ENCODE measurements at places on chromosomes 5 and 9.

DNA sequence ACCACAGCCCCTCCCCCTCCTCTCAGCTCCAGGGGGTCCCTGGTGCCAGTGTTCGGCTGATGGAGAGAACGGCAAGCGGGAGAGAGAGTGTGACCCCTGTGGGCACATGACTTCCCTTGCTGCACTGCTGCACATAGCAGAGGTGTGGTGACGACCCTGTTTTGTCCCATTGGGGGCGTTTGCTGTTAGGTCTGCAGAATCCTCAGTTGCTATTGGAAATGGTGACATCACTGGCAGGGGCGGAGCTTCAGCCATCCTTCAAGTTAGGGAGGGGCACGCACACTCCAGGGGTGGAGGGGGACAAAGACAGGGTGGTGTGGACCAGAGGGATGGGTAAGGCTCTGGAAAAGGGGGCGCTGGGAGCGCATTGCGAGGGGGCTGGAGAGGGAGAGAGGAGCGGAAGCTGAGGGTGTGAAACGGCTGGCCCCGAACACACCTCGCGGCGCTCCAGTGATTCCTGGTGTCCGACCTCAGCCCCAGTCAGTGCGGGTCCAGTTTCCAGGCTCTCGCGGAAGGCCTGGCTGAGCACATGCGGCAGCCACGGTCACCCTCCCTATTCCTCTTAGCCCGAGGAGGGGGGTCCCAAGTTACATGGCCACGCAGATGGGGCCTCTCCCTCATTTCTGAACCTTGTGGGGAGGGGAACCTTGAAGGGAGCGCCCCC lies 764 bp upstream of the GRIN1 start:
- DNase-seq: no peak

GRCh38 chr5:179802950-179803562 lies 3.6 kb downstream of the MGAT4B start:
- no peak for DNase-seq

DNA sequence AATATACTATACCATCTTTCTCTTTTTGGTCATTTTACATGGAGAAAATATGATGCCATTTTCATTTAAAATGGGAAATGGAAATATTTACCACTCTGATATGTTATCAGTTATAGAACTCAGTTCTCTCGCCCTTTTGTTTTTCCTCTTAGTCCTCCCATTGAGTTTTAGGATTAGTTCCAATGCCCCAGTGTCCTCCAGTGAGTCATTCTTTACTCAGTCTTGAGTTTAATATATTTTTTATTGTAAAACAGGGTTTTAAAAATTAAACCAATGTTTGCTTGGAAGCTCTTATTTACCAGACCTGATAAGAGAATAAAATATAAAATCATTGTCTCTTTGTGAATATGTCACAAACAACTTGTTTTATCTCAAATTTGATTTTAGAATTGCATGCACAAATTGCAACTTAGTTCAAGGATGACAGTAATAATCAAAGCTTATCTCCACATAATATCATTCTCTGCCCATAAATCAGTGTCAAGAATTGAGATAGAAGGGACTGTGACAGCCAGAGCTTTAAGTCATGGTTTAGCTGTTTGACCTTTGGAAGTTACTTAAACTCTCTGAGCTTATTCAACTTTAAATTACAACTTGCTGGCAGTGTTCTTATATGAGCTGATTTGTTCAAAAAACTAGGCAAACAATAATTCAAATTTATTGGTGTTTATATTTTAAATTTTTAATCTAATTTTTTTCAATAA lies 166.4 kb downstream of the PAM start:
- DNase-seq: no peak

- no peak for DNase-seq
Observed at GRCh38 chr5:74833537-74834266, 32.5 kb downstream of the FAM169A start.

DNA sequence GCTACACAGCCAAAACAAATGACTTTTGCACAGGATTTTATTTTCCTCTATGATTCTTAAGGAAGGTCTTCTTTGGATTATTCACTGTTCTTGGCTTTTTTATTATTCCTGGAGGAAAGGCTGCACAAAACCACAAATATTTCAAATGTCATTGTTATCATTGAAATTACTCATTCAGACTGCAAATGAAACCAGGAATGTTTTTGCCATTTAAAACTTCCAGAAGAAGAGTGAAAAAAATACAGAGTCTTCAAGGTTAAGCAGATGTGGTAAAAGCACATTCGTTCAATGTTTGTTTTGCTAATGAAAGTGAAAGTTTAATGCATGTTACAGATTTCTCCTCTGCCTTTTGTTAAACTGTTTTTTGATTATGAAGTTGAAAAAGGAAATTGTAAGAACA lies 238.2 kb downstream of the TLE4 start:
- no peak for DNase-seq

DNA sequence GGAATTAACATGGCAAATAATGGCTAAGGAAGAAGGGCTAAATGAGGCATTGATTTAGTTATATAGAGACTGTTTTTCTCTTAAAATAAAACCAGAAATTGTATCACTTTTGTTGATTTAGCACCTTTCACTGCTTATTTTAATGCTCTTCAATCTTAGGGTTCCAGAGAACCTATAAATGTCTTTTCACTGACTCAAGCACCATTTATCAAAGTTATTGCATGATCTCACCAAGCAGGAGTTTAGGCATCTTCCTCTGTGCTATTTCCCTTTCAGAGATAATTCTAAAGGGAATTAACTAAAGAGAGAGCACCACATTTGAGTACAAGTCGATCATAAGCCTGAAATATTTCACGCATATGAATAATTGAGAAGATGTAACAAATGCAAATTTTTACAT lies 357.1 kb downstream of the CDH18 start:
- no peak for DNase-seq

- DNase-seq: no peak
Observed at GRCh38 chr5:176387384-176387925, 943 bp downstream of the NOP16 start.

DNA sequence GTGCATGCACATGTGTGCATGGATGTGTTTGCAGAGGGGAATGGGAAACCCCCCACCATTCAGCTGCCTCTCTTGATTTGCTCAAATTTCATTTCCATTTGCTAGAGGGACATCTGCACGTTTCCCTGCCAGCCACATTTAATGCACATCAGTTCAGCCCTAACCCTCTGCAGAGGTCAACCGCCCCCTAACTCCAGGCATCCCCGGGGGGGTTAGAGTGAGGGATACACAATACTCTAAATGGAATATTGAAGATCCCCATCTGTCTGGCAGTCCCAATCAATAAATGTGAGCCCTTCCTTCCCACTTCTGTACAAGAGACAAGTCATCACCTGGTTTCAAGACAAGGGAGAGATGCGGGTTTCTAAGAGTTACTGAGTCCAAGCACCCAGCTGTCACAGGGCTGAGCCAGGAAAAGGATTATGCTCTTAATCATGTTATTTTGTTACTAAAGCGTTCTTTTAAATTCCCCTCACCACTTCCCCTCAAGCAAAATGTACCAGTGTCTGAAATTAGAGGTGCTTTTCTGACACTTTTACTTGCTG lies 134.1 kb downstream of the SEMA6A start:
- no peak for DNase-seq

- no peak for DNase-seq
Observed at GRCh38 chr5:81363093-81363871, 30.7 kb downstream of the ACOT12 start.

DNA sequence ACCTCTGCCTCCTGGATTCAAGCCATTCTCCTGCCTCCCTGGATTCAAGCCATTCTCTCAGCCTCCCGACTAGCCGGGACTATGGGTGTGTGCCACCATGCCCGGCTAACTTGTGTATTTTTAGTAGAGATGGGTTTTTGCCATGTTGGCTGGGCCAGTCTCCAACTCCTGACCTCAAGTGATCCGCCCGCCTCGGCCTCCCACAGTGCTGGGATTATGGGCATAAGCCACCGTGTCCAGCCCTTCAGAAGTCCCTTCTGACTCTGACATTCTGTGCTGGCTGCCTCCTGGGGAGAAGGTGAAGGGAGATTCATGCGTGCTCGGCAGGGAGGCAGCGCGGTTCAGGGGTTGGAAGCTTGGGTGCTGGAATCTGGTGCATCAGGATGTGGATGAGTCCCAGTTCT lies 28.8 kb downstream of the PRRX2 start:
- DNase-seq: no peak

DNA sequence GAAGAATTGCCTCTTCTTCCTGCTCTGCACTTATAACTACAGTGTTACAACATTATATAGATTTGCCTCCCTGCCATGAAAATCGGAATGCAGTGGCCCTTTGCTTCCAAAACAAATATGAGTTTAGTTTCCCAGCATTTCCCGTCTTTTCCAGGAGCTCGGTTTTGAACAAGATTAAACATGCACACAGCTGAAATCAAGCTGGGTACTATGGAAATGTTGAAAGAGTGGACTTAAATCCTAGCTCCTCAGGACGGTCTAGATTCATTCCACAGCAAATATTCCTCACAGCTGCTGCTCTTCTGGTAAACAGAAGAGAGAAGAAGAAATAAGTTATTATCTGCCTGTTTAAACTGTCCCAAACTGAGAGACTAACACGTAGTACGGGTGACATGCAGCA lies 161.4 kb downstream of the PIK3R1 start:
- DNase-seq: no peak

DNA sequence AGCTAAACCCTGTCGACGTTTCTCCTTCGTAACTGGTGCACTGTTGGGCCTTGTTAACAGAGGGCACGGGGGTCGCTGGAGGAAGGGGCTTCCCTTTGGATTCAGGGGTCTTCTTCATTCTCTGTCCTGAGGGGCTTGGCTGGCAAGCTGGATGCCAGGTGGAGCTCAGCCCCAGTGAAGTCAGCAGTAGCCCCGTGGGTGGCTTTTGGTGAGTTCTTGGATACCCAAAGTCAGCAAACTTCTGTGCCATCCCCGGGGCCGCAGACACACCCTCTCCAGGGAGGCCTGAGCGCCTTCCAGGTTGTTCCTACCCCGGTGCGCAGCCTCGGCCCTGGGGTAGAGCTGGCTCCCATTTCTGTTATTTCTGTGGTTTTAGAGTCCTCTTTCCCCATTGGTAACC lies 12.3 kb upstream of the OBP2A start:
- DNase-seq: no peak

- DNase-seq: no peak
Observed at GRCh38 chr5:69138766-69139165, 28.2 kb upstream of the CCNB1 start.

Data from stimulated activated CD4-positive, alpha-beta T cell treated with anti-CD3 and anti-CD28 coated beads, TNF-alpha, amount 100 ng/mL, for 48 hours (primary cell).